Neural progenitor cell (in vitro differentiated cells): ENCODE measurements at places on chromosomes 1 and 21. TPM values are rescaled to one million over a fixed set of nuclear protein-coding genes. Genes with fewer than 3 reads are reported as not detected.
A peak's percentile ranks its signal among the peaks of the same experiment; 100 is the strongest.

DNA sequence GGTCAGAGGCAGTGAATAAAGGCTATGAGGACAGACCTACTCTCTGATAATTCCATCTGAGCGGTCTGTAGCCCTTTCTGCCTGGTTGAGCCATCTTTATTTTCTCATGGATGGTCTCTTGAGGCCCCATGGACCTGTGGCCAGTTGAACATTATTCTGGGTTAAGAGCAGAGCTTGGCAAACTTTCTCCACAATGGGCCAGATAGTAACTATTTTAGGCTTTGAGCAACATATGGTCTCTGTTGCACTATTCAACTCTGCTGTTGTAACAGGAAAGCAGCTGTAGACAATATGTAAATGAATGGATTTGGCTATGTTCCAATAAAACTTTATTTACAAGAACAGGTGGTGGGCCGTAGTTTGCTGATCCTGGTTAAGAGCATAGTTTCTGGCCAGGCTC is 62.7 kb downstream of the KAZN start:
- no peaks in the 10 kb centered on the region for H3K27me3 ChIP-seq
- no peaks in the 10 kb centered on the region for H3K36me3 ChIP-seq
- no peak overlapping the region for H3K27ac ChIP-seq
- H3K4me1 ChIP-seq: peaks cover 21% of the 10 kb centered on the region
- DNase-seq: no peak

RUNX3 gene
- 0.09 TPM in 1 of 2 replicates, not detected in the other for total RNA-seq

DNA sequence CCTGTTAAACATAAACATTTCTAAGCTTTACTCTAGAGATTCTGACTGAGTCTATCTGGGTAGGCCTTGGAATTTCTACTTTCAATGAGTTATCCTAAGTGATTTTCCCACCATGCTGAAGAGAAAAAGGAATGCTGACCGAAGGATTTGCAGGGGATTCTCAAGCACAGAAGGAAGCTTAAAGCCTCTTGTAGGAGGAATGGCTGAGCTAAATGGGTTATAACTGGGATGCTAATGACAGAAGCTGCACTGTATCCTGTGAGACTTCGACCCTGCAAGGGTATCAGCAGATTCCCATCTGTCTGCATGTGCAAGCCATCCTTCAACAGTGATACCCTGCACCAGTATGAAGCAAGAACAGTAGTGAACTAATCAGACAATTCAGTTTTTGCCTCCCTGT is 35.4 kb downstream of the SLC35D1 start:
- no peaks in the 10 kb centered on the region for H3K36me3 ChIP-seq
- no peak overlapping the region for H3K4me3 ChIP-seq
- peaks cover 28% of the 10 kb centered on the region for H3K4me1 ChIP-seq

- H3K27me3 ChIP-seq: no peaks in the 10 kb centered on the region
- no peaks in the 10 kb centered on the region for H3K36me3 ChIP-seq
- H3K27ac ChIP-seq: no peak overlapping the region
- DNase-seq: no peak
Measured at GRCh38 chr21:45821315-45821962, 160.1 kb upstream of the COL6A1 start.

OR2M3 gene
- not detected in 2 replicates for total RNA-seq

- no peak overlapping the region for H3K4me3 ChIP-seq
- no peak for DNase-seq
- no peaks in the 10 kb centered on the region for H3K36me3 ChIP-seq
Measured at GRCh38 chr1:76715474-76715873, 151.8 kb upstream of the ST6GALNAC5 start.

- H3K27ac ChIP-seq: no peak overlapping the region
- no peaks in the 10 kb centered on the region for H3K27me3 ChIP-seq
- H3K4me3 ChIP-seq: no peak overlapping the region
- no peaks in the 10 kb centered on the region for H3K36me3 ChIP-seq
Measured at GRCh38 chr1:153364156-153364555, 6.5 kb downstream of the S100A9 start.

GRCh38 chr1:210291786-210292230 is 36.9 kb upstream of the HHAT start:
- H3K27me3 ChIP-seq: no peaks in the 10 kb centered on the region
- peak overlapping the region; percentile 53 for H3K4me3 ChIP-seq
- no peak for DNase-seq
- H3K36me3 ChIP-seq: no peaks in the 10 kb centered on the region
- H3K4me1 ChIP-seq: peaks cover 49% of the 10 kb centered on the region
- no peak overlapping the region for H3K27ac ChIP-seq

GRCh38 chr1:202010180-202011015 is at the start of gene ELF3:
ELF3 (plus strand) TSS chr1:202010587; CDS start chr1:202011137, 550 bp downstream.
- peaks cover 3% of the 10 kb centered on the region for H3K27me3 ChIP-seq
- peaks cover 6% of the 10 kb centered on the region for H3K4me1 ChIP-seq
- peak; percentile 95 for DNase-seq
- H3K36me3 ChIP-seq: no peaks in the 10 kb centered on the region

KMO gene
- total RNA-seq: not detected in 2 replicates

OR10T2 gene
- not detected in 2 replicates for total RNA-seq

DNA sequence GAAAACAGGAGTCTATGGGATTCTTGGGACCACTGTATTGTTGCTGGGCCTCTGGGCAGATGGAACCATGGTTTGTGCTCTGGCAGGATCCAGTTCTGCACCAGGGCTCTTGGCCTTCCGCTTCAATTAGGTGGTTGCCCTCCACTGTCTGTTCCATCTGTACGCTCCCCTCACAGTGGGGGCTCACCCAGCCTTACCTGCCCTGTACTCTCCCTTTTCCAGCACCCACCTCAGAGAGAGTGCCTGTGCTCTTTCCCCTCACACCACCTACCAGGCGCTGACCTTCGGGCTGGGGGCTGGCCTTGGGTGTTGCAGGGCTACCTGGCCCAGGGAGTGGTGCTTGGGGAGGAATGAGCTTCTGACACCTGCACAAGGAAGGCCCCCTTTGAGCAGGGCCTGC is 7.5 kb downstream of the PKNOX1 start:
- no peak overlapping the region for H3K27ac ChIP-seq
- H3K4me1 ChIP-seq: no peaks in the 10 kb centered on the region
- H3K27me3 ChIP-seq: no peaks in the 10 kb centered on the region
- no peak for DNase-seq

- no peaks in the 10 kb centered on the region for H3K4me1 ChIP-seq
- no peak for DNase-seq
- no peaks in the 10 kb centered on the region for H3K36me3 ChIP-seq
- no peak overlapping the region for H3K4me3 ChIP-seq
- H3K27ac ChIP-seq: no peak overlapping the region
Measured at GRCh38 chr21:34911360-34911759, 137.7 kb downstream of the RUNX1 start.

- H3K27me3 ChIP-seq: no peaks in the 10 kb centered on the region
- no peaks in the 10 kb centered on the region for H3K36me3 ChIP-seq
- DNase-seq: no peak
- no peaks in the 10 kb centered on the region for H3K4me1 ChIP-seq
- H3K27ac ChIP-seq: no peak overlapping the region
Measured at GRCh38 chr1:237098541-237098940, 56.6 kb downstream of the RYR2 start.

SLC35D1 gene
- total RNA-seq: 3.4 and 3.9 TPM in 2 replicates

GRCh38 chr1:162040657-162041056 is 17.0 kb upstream of the OLFML2B start:
- no peaks in the 10 kb centered on the region for H3K4me1 ChIP-seq

TNNI3K gene
- total RNA-seq: 1.9 and 3.4 TPM in 2 replicates

GRCh38 chr1:30751830-30752650 is 5.5 kb downstream of the LAPTM5 start:
- H3K27ac ChIP-seq: no peak overlapping the region
- DNase-seq: no peak
- H3K4me3 ChIP-seq: no peak overlapping the region
- H3K4me1 ChIP-seq: peaks cover 4% of the 10 kb centered on the region

- H3K27ac ChIP-seq: no peak overlapping the region
- H3K4me1 ChIP-seq: no peaks in the 10 kb centered on the region
- H3K4me3 ChIP-seq: no peak overlapping the region
- no peaks in the 10 kb centered on the region for H3K27me3 ChIP-seq
- no peak for DNase-seq
- H3K36me3 ChIP-seq: peaks cover 23% of the 10 kb centered on the region
Measured at GRCh38 chr1:160322831-160323230, 20.2 kb downstream of the COPA start.

- H3K27me3 ChIP-seq: no peaks in the 10 kb centered on the region
- H3K27ac ChIP-seq: no peak overlapping the region
- H3K36me3 ChIP-seq: no peaks in the 10 kb centered on the region
- DNase-seq: no peak
- H3K4me3 ChIP-seq: no peak overlapping the region
Measured at GRCh38 chr21:41570791-41571355, 62.9 kb upstream of the TMPRSS2 start.

DNA sequence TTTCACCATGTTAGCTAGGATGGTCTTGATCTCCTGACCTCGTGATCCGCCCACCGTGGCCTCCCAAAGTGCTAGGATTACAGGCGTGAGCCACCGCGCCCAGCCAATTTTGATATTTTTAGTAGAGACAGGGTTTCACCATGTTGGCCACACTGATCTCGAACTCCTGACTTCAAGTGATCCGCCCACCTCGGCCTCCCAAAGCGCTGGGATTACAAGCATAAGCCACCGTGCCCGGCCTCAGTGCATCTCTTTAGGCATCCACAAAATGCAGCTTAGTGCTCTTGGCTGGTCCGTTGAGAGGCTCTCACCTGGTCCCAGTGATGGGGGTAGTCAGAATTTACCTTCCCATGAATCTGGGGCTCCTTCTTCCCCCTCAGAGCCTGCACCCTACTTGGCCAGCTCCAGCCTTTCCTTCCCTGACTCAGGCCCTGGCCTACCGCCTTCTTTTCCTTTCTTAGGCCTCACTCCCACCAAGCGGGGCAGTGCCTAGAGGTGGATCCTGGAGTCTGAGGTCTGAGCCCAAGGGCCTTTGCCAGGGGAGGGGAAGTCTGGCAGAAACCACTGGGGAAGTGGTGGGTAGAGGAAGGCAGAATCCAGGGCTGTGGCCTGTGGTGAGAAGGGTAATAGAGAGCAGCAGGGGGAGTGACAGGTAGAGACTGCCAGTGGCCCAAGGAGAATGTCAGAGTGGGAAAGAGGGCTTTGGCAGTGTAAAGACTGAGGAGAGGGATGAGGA is 3.7 kb downstream of the LENEP start:
- H3K4me3 ChIP-seq: no peak overlapping the region
- H3K4me1 ChIP-seq: peaks cover 8% of the 10 kb centered on the region
- no peak overlapping the region for H3K27ac ChIP-seq
- H3K27me3 ChIP-seq: no peaks in the 10 kb centered on the region
- H3K36me3 ChIP-seq: no peaks in the 10 kb centered on the region

- H3K27ac ChIP-seq: no peak overlapping the region
- H3K4me1 ChIP-seq: peaks cover 12% of the 10 kb centered on the region
- H3K36me3 ChIP-seq: peaks cover 23% of the 10 kb centered on the region
- DNase-seq: no peak
- peak overlapping the region; percentile 94 for H3K4me3 ChIP-seq
- H3K27me3 ChIP-seq: no peaks in the 10 kb centered on the region
Measured at GRCh38 chr21:33586927-33587326, 1.6 kb downstream of the DONSON start.

DNA sequence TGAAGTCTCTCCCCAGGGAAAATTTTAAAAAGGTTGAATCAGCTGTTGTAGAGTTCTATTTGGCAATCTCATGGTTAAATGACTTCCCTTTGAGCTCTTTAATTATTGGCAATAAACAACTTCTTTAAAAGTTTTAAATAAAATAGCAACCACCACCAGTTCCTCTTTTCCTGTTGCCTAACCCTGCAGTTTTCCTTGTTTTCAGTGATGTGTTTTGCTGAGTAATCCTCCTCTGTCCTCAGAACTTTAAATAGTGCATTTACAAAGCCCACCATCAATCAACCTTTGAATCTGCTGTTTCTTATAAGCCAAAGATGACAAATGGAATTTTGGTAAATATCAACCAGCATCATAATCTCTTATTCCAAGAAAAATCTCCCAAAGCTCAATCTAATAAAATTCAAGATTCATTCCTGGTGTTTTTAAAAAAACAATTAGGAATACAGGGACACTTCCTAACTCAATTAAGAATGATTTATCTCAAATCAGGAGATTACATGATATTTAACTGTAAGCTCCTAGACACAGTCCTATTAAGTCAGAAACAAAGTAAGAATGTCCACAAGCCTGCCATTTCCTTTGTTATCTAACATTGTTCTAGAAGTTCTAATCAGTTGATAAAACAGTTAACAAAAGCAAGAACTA is 14.8 kb downstream of the AVPR1B start:
- H3K36me3 ChIP-seq: no peaks in the 10 kb centered on the region
- no peak overlapping the region for H3K4me3 ChIP-seq
- no peak for DNase-seq
- H3K4me1 ChIP-seq: no peaks in the 10 kb centered on the region
- no peaks in the 10 kb centered on the region for H3K27me3 ChIP-seq

DNA sequence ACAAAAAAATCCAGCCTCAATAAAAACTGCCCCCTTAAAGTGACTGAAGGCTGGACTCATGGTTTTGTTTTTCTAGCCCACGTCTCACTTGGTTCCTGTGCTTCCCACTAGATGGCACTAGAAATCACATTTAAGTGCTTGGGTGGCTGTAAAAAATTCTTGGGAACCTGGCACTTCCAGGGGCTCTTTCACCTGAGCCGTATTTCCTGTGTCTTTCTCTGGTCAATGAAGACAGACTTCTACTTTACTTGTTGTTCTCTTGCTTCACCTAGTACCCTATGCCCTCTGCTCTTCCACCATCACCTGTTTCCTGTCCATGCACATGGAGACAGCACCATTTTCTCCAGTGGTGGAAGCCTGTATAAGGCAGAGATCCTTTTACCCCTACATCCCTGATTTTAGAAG is 20.0 kb downstream of the METTL13 start:
- H3K27me3 ChIP-seq: no peaks in the 10 kb centered on the region
- no peaks in the 10 kb centered on the region for H3K4me1 ChIP-seq
- no peaks in the 10 kb centered on the region for H3K36me3 ChIP-seq
- H3K27ac ChIP-seq: no peak overlapping the region

DNA sequence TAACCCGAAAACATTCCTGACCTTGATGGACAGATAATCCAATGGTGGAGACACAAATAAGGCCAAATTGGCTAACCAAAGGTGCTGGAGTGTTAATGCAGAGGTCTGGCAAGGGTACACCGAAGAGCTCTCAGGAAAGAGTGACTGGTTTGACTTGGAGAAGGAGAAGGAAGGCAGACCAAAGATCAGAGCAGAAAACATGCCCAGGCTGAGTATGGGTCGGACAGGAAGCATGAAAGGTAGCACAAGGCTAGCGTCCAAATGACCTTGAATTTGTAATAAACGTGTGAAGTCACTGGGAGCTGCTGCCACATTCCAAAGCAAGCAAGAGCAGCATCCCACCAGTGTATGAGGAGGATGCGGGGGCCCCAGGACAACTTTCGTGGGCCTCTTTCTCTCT is 45.7 kb downstream of the APP start:
- H3K4me1 ChIP-seq: peaks cover 19% of the 10 kb centered on the region
- no peak for DNase-seq
- H3K27me3 ChIP-seq: no peaks in the 10 kb centered on the region

DNA sequence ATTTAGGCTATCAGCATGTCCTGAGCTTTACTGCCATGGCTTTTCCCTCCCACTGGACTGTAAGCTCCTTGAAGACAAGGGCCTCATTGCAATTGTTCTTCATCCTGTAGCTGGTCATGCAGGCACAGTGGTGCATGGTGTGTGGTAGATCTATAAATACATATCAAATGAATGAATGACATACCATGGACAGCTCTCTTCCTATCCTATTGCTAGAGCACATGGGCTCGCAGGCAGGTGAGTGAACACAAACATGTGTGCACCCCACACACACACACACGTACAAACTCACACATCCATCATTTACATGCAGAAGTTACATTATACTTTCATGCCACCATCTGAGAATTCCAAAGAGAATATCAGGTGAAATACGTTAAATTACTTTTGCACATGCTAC is 172.9 kb upstream of the RUNX1 start:
- H3K4me1 ChIP-seq: peaks cover 35% of the 10 kb centered on the region
- H3K27me3 ChIP-seq: no peaks in the 10 kb centered on the region
- H3K36me3 ChIP-seq: no peaks in the 10 kb centered on the region
- no peak overlapping the region for H3K4me3 ChIP-seq
- H3K27ac ChIP-seq: no peak overlapping the region
- DNase-seq: no peak

TAL1 gene
- total RNA-seq: not detected in 2 replicates
